HepG2 (cell line): ENCODE measurements at places on chromosomes 12 and 14. TPM values are rescaled to one million over a fixed set of nuclear protein-coding genes. Genes with fewer than 3 reads are reported as not detected.
A peak's percentile ranks its signal among the peaks of the same experiment; 100 is the strongest.

Gene EML5
- 0.11 and 0.13 TPM in 2 replicates for total RNA-seq

DNA sequence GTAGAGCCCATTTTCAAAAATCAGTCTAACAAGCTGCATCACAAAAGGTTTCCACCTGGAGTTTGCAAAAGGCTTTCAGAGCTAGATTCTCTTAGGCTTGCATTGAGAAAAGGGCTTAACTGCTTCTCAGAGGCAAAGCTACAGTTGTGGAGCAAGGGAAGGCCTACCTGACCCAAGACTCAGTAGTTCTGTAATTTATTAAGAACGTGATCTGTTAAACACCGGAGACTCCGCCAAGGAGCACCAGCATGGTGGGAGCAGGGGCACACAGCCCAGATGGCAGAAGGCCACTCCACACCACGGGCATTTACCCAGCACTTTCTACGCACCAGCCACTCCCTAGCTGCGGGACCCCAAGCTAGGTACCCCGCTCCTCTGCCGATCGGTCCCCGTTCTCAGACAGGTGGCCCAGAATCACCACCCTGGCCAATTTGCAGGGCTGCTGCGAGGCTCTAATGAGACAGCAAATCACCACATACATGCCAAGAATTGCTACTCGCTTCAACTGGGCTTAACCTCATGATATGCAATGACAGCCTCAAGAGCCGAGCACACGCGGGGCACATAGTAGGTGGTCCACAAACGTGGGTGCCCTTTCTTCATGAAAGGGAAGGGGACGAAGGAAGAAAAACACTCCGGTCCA, 1.5 kb downstream of the ITPK1 start:
- DNase-seq, result no peak

DNA sequence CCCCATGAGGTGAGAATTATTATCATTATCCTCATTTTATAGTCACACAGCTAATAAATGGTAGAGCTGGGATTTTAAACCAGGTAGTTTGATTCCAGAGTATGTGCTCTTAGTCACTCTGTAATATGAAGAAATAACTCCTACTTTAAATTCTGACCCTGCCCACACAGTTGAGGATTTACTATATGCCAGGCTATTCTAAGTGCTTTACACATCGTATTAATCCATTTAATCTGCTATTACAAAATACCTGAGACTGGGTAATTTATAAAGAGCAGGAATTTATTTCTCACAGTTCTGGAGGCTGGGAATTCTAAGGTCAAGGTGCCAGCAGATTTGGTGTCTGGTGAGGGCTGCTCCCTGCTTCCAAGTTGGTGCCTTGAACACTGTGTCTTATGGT, 19.6 kb upstream of the WIF1 start:
- no peak for DNase-seq

DNA sequence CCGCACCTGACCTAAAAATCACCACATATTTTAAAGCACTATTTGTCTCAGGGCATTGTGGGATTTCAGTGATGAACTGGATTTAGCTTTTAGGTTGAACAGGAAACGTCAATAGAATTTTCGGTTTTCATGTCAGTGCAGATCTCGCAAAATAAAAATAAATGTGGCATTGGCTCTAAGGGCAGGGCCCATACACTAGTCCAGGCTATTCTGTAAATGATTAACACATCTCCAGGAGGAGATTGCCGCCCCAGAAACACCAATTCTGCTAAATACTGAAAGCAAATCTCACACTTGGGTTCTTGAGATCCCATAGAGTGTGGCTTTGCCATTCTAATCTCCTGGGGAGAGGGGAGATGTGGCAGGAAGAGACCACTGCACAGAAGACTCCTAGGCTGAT, 1494.0 kb upstream of the TMEM132C start:
- DNase-seq, result no peak

Gene WSCD2
- total RNA-seq, result not detected in 2 replicates

DNA sequence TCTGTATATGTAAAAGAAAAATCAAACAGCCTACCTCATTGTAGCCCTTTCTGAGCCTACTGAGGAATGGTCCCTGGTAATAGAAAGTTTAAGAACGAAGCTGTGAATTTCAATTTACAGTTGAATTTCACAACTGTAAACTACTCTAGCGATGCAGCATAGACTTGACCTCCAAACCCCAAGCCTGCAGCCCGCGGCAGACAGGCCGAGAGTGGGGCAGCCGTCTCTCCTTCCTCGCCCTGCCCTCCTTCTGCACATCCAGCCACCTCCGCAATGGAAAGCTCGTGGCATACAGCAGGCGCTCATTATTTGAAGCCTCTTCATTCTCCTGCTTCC, 15.3 kb downstream of the RNASE2 start:
- DNase-seq, result no peak

DNA sequence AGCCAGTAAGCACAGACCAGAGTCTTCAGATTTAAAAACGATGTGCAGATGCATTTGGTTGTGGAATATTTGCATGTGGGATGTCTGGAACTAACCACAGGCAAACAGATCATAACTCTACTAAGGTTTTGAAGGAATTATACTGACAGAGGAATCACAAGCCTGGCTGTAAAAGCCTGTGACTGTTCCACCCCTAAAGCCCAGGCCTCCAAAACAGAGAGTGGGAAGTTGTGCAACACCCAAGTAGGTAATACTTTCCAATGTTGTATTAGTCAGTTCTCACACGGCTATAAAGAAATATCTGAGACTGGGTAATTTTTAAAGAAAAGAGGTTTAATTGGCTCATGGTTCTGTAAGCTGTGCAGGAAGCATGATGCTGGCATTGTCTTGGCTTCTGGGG, 68.1 kb upstream of the DCD start:
- DNase-seq, result no peak

DNA sequence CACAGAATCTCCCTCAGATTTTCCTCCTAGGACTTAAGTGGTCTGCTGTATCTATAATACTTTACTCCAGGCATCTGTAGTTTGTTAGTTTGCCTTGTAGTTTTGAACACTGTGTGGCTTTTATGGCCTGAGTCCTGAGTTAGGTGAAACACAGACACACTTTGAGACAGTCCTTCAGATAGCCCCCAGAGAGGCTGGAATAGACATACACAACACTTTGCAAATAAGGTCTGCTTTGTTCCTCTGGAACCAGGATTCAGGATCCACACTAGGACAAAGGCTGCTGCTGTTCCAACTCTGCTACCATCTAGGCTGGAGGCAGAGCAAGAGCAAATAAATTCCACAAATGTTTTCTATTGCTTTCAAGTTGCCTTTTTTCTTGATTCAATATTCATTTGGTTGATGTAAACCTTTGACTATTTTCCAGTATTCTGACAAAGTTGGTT, 41.4 kb upstream of the INSM2 start:
- peak; percentile 93 for DNase-seq

Gene OR10G3
- total RNA-seq, result not detected in 2 replicates

DNA sequence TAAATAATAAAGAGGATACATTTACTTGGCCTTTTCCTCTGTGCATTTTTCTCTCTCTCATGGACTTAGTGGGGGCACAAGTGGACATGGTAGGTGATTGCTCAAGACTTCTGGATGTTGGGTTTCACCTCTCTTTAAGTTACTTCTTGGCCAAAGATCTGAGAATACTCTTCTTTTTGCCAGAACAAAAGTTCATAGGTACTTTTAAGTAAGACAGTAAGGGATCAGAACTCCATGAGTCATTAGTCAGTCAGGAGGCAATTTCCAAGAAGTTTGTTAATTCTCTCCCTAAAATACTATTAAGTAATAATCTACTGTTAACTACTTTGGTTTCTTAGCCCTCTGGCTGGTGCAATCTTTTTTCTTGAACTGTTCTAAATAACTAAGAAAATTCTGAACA, 84.2 kb downstream of the GRIP1 start:
- DNase-seq, result no peak

DNA sequence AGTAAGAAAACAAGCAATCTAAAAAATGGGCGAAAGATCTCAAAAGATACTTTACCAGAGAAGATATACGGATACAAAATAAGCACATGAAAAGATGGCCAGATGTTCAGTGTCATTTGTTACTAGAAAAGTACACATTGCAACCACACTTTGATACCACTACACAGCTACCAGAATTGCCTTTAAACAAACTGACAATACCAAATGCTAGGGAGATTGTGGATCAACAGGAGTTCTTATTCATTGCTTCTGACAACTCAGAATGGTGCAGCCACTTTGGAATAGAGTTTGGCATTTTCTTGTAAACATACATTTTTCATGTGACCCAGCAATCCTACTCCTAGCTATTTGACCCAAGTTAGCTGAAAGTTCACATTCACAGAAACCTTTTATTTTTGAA, 136.3 kb downstream of the FUT8 start:
- no peak for DNase-seq

Gene IL26
- not detected in 2 replicates for total RNA-seq

DNA sequence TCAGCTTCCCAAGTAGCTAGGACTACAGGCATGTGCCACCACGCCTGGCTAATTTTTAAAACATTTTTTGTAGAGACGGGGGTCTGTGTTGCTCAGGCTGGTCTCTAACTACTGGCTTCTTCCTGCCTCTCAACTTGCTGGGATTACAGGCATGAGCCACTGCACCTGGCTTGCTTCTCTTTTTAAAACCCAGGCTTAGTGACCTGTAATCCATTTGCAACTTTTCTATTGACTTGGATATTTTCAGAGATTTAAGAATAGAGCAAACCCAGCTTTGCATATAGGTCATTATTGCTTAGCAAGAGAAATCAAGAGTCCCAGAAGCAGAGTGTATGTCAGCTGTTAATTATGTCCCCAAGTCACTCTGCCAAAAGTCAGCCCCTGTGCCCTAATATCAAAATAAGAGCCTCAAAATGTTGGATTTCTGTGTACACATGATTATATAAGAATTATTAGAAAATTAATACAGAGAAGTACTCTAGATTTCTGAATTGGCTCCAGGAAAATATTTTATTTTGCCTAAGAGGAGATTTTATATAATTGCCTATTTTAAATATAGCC, 24.9 kb downstream of the TCP11L2 start:
- no peak for DNase-seq

DNA sequence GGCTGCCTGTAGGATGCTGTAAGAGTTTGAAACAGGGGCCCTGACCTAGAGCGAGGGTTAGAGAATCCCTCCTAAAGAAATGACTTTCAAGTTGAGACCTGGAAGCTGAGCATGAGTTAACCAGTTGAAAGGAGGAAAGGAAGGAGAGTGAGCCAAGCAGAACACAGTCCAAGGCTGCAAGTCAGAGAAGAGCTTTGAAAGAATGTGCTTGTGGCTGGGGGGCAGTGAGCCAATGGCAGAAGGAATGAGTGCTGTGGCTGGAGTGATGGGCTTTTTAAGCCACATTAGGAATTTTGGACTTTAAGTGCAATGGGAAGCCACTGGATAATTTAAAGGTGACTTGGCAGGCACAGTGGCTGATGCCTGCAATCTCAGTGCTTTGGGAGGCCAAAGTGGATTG, 18.1 kb downstream of the CDKN1B start:
- DNase-seq, result no peak

DNA sequence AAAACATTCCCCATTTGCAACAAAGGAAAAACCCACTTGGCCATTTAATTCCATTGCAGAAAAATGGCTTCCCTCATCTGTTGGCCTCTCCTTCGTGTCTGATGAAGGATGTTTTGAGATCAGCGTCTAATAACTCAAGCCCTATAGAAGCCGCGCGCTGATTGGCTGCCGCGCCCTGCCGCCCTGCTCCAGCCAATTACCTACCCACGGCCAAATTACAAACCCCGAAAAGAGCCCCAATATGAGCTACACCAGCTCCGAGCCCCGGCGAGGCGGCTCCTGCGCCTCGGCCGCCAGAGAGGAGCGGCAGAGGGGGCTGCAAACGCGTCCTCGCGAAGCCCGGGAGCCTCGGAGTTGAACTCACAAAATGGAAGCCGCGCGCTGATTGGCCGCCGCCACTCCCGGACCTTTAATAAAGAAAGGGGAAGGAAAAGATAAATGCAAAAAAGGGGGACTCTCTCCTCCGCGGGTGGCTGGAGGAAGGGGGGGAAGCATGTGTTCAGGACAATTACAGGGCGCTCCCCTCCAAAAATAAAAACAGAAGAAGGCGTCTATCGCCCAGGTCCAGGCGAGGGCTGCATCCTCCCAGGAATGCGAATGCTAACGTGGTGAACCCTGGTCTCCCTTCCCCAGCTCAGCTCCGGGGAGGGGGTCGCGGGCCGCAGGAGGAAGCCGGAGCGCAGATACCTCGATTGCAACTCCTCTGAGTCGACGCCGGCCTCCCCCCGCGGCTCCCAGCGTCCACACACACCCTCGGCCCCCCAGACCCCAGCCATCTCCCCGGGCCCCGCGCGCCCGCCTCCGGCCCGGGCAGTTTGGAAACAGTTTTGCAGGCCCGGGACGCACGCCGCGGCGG, 738 bp upstream of the SETD1B start:
- DNase-seq, result peak; percentile 93

Gene POTEM
- total RNA-seq, result not detected in 2 replicates

Gene SYT1
- not detected in 2 replicates for total RNA-seq

Gene AKAP3
- total RNA-seq, result 0.49 and 0.84 TPM in 2 replicates

GRCh38 chr12:126747530-126748149, 1519.3 kb upstream of the TMEM132C start:
- DNase-seq, result peak; percentile 9

DNA sequence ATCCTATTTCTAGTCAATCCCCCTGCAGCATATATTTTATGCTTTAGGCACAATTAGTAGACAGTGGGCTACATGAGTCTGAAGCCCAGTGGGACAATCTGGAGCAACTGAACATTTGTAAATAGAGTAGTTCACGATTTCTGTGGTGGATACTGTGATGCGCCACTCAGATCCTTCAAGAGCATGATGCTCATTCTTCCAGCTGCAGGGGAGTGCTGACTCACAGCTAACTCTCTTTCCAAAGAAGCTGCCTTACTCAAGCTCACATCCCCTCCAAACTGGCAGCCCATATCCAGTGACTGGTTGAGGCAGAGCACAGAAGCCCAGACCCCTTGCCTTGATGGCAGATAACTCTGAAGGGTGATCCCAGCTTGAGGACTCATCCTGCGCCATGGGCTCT, 224.2 kb upstream of the EEA1 start:
- DNase-seq, result no peak

- no peak for DNase-seq
Measured at GRCh38 chr12:55624056-55624455, 12.6 kb upstream of the OR10P1 start.

- no peak for DNase-seq
Measured at GRCh38 chr12:132147423-132148367, 3.4 kb downstream of the NOC4L start.

DNA sequence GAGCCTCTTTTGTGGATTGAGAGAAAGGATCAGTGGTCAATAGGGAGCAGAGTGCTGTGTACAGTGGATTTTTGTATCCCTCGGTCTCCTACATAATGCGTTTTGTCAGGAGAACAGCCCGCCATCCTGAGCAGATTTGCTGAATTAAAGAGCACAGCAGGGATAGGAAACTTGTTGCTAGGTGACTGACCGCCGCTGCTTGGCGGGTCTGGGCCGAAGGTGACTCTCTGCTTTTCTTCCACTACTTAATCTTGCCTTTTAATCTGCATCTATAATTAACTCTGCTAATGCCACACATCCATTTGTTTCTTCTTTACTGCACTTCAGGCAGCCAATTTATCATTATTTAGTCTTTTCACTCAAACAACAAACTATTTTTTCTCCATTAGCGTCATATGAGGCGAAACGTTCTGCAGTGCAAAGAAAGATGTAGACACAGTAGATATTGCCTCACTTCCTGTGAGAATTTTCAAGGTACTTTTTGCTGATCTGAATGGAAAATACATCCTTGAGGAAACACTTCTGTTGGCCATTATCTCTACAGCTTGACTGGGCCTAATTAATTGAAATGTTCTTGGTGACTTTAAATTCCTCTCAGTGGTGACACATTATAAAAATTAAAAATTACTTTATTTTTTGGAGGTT, 108.0 kb downstream of the PPM1A start:
- no peak for DNase-seq

Gene MGST1
- 96.0 and 119 TPM in 2 replicates for total RNA-seq
